ENCODE measurements at places on chromosomes 6 and 20.

GRCh38 chr6:88611721-88612120 lies 351.7 kb downstream of the RNGTT start:
- DNase-seq = no peak

GRCh38 chr6:123940551-123940950 lies 136.9 kb downstream of the NKAIN2 start:
- DNase-seq = no peak

DNA sequence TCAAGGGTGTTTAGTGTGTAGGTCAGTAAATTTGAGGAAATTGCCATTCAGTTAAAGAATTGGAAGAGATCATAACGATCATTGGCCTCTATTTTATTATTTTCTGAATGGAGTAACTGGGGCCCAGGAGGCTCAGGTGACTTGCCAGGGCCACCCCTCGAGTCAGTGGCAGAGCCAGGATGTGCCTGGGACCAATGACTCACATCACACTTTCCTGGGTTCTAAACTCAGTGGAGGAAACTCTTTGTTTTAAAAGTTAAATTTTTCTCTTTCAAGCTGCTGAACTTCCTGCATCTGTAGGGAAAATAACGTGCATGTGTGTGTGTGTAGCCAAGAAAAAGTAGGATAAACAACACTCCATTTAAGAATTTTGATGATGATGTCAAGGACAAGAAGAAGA lies 135.5 kb downstream of the MYLK4 start:
- no peak for DNase-seq

GRCh38 chr20:44215125-44215524 lies 4.6 kb upstream of the OSER1 start:
- DNase-seq = peak; percentile 81

DNA sequence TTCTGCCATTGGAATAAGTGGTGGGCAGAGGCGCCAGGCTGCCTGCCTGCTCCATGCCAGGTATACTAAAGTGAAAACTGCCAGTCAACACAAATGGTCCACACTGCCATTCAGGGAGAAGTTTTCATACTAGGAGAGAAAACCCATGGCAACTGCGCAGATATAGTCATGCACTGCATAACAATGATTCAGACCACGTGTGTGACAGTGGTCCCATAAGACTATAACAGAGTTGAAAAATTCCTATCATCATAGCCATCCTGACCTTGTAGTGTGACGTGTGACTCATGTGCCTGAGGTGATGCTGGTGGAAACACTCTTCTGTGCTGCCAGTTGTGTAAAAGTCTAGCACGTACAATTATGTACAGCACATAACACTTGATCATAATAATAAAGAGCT lies 25.1 kb downstream of the ZC3H12D start:
- no peak for DNase-seq

DNA sequence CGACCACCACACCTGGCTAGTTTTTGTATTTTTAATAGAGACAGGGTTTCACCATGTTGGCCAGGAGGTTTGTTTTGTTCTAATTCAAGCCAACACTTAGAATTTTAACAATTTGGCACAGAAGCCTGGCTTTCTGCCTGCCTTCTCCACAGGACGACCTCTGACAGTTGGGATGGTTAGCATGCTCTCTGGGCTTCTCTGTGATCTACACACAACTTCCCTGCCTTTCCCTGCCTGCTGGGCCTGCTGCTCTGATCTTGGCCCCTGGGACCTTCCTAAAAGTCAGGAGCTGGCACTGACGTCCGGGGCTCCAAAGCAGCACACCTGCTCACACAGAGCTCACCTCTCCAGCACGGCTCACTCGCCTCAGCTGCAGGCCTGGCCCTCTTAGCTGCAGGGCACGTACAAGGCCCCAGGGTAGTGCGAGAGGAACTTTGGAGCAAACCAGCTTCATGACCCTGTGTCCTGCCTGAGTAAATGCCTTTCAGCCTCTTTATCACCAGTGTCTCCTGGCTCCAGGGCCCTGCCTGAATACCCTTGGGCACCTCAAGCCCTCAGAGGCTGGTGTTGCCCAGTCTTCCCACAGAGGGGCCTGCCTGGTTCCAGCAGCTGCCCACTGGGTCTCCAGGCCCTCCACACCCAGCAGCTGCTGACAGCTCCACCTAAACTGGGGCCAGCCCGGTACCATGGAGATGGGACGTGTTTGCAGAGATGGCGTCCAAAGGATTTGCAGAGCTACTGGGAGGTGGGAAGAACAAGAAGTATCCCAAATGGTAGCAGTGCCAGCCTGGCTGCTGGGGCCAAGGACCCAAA lies 96.0 kb downstream of the PSMB1 start:
- DNase-seq = no peak
